NCI-H146 (cell line): ENCODE measurements at places on chromosomes 1 and 21.
A peak's percentile ranks its signal among the peaks of the same experiment; 100 is the strongest.

DNA sequence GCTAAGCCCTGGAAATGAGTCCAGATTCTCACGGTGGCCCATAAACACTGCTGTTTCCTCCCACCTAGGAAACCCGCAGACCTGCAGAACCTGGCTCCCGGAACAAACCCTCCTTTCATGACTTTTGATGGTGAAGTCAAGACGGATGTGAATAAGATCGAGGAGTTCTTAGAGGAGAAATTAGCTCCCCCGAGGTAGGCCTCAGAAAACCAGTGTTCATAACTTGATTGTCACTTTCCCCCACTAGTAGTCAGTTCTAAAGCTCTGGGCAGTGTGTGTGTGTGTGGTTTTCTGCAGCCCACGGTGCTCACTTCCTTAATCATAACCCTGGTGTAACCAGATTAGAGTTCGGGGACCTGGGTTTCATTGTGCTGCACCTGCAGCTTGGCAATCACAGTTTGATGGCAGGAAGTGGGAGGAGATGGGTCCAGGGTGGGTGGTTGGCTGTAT lies 39.1 kb downstream of the CLIC6 start:
- DNase-seq = peak; percentile 33

DNA sequence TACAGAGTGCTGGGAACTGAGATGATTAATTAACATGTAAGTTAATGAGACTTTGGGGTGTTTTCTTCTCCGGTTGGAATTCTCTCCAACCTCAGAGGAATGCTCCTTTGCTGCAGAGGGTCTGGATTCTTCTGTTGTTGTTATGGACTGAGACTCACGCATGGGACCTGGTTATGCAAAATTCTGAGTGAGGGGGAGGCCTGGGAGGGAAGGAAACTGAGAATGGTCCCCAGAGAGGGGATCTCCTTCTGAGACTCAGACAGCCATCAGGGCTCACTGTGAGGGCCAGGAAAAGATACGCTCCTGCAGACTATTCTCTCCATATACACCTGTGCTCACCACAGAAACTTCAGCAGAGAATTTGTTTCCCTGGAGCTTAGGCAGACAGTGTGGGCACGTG lies 56.3 kb downstream of the HTR6 start:
- DNase-seq = no peak

GRCh38 chr1:172895761-172896160 lies 155.0 kb downstream of the TNFSF18 start:
- no peak for DNase-seq

- DNase-seq = no peak
These were observed 2.7 kb upstream of the NTNG1 start for GRCh38 chr1:107138166-107138565.

DNA sequence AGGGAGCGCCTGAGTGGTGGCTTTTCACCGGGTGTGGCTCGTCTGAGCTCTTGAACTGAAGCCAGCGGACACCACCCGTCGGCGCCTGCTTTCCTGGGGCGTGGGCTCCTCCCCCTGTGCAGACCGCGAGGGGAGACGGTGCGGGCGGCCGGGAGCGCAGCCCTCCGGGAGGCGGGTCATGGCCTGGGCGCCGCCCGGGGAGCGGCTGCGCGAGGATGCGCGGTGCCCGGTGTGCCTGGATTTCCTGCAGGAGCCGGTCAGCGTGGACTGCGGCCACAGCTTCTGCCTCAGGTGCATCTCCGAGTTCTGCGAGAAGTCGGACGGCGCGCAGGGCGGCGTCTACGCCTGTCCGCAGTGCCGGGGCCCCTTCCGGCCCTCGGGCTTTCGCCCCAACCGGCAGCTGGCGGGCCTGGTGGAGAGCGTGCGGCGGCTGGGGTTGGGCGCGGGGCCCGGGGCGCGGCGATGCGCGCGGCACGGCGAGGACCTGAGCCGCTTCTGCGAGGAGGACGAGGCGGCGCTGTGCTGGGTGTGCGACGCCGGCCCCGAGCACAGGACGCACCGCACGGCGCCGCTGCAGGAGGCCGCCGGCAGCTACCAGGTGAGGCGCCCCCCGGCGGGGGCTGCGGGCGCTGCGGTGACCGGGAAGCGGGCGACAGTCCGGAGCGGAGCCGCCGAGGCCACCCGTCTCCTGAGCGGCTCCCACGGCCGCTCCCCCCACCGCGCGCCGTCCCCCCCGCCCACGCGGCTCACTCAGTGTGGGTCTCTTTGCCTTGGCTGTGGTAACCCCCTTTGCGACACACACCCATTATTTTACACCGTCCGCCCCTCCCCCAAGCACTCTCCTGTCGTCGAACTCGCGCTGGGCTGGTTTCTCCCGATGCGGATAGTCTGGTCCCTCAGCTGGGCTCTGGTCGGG lies at the start of gene TRIM58:
Gene TRIM58 (plus strand): TSS at position 119 of the 916 bp plus-strand sequence. CDS start 60 bp downstream, at position 179.
- no peak for DNase-seq

- no peak for DNase-seq
These were observed 61.6 kb downstream of the NME7 start for GRCh38 chr1:169305948-169306347.

DNA sequence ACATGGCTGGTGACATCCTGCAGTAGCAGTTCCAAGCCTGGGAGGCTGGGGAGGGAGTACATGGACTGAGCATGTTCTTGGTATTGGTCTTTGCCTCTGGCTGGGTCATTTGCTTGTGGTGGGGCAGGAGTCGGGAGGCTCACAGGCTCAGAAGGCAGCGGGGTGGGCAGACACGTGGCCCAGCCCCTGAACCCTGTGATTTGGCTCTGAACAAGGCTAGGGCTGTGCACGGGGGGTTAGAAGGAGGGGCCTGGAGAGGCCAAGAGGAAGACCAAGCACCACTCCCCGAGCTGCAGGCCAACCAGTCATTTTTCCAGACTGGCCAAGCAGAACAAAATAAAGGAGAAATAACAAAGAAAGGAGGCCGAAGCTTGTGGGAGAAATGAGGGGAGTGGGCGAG lies 9.7 kb upstream of the PRELP start:
- DNase-seq = peak; percentile 86
